ENCODE measurements at places on chromosomes 1 and 21.

DNA sequence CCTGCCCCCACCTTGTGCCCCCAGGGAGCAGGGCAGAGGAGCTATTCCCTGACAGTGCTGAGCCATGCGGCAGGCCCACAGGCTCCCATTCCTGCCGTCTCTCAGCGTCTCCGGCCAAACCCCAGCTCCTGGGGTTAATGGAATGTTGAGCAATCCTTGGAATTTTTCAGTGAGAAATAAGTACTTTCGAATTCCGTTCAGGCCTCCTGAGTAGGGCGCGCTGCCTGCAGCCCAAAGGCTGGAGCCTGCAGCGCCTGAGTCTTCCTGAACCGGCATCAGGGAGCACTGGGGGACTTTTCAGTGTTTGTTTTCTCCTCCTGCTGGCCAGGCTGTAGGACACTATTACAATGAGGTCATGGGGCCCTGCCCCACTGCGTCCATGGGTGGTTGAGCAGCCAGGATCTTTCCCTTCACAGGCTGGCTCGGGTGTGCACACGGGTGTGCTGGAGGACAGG is 33.3 kb upstream of the CSF1 start:
- DNase-seq = no peak

- no peak for DNase-seq
Observed at GRCh38 chr1:205192287-205192686, 19.2 kb downstream of the DSTYK start.

GRCh38 chr1:27135541-27136235 is 19.2 kb downstream of the SLC9A1 start:
- DNase-seq = no peak

DNA sequence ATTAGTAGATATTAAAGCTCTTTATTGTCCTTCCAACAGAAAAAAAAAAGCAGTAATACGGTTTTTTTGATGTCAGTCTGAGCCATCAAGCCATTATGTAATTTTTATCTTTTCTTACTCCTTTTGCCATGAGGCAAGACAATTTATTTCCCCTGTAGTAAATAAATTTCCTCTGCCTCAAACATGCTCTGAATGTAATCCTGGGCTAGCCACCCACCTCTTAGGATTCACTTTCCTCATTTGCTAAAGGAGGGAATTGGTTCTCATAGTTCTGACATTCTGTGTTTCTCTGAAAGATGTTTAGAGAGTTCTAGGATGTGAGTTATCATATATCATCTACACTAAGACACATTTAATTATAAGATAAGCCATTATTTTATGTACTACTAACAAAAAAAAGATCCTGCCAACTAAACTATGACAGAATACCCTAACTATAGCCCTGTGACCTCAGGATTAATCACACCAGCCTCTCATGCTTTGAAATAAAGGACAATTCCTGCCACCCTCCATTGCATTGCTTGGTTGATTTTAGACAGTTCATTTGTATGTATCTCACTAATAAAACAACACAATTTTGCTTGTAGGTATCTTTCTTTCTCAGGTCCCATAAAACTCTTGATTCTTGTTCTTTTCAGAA is 34.0 kb upstream of the RAP1A start:
- DNase-seq = no peak

- DNase-seq = no peak
Observed at GRCh38 chr1:65321879-65322278, 12.5 kb downstream of the DNAJC6 start.
